ENCODE measurements at places on chromosomes 16 and 17.

DNA sequence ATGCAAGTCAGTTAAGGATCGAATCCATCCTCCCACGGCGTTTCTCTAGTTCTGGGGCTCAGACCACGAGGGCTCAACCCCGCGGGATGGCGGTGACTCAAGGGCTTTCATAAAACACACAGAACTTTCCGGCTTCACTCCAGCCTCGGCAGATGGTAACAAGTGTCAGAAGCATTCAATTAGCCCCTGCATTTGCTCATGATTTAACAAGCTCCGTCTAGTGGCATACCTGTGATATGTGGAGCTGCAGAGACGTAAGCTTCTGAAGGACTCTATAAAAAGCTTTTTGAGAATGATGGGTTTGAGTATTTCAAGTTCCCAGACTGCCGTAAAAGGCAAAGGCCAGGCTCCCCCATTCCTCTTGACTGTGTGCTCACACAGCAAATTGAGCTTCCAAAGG is 91.3 kb upstream of the SEC14L1 start:
- DNase-seq = no peak

GRCh38 chr17:862582-862981 is 80.4 kb downstream of the MRM3 start:
- DNase-seq = no peak

- no peak for DNase-seq
These were observed 418.0 kb upstream of the PSMD7 start for GRCh38 chr16:73878611-73879010.

GRCh38 chr16:890217-890616 is 80.6 kb downstream of the LMF1 start:
- DNase-seq = no peak

DNA sequence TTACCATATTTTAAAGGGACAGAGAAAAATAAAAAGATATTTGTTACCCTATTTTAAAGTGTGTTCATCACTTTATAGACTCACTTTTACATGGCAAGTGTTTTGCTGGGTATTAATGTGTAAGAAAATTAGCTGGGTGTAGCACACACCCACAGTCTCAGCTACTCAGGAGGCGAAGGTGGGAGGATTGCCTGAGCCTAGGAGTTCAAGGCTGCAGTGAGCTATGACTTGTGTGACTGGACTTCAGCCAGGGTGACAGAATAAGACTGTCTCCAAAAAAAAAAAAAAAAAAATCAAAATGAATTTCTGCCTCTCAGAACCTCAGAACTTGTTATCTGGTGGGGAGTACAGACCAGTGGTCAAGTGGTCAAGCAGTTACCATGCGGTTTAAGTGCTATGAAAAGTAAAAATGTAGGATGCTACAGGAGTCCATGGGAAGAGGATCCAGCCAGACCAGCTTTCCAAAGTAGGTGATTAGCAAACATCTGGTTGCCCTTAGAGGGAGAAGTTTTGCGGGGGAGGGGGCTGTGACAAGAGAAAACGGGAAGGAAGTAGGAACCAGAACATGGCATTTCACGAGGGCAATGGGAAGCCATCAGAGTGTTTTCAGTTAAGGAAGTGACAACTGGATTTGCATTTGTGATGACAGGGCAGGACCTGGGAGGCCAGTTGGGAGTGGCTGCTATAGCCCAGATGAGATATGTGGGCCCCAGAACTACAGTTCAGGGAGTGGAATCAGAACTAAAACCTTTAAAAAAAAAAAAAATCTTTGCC is 13.9 kb downstream of the CNEP1R1 start:
- no peak for DNase-seq

- no peak for DNase-seq
These were observed 7.3 kb downstream of the BAHCC1 start for GRCh38 chr17:81402530-81402941.

DNA sequence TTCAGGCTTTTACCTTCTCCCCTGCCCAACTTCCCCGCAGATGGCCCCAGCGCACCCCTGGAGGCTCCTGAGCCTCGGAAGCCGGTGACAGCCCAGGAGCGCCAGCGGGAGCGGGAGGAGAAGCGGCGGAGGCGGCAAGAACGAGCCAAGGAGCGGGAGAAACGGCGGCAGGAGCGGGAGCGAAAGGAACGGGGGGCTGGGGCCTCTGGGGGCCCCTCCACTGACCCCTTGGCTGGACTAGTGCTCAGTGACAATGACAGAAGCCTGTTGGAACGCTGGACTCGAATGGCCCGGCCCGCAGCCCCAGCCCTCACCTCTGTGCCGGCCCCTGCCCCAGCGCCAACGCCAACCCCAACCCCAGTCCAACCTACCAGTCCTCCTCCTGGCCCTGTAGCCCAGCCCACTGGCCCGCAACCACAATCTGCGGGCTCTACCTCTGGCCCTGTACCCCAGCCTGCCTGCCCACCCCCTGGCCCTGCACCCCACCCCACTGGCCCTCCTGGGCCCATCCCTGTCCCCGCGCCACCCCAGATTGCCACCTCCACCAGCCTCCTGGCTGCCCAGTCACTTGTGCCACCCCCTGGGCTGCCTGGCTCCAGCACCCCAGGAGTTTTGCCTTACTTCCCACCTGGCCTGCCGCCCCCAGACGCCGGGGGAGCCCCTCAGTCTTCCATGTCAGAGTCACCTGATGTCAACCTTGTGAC is 3.6 kb downstream of the MAPK7 start:
- no peak for DNase-seq

- no peak for DNase-seq
These were observed 2.2 kb upstream of the AURKB start for GRCh38 chr17:8212312-8213180.

DNA sequence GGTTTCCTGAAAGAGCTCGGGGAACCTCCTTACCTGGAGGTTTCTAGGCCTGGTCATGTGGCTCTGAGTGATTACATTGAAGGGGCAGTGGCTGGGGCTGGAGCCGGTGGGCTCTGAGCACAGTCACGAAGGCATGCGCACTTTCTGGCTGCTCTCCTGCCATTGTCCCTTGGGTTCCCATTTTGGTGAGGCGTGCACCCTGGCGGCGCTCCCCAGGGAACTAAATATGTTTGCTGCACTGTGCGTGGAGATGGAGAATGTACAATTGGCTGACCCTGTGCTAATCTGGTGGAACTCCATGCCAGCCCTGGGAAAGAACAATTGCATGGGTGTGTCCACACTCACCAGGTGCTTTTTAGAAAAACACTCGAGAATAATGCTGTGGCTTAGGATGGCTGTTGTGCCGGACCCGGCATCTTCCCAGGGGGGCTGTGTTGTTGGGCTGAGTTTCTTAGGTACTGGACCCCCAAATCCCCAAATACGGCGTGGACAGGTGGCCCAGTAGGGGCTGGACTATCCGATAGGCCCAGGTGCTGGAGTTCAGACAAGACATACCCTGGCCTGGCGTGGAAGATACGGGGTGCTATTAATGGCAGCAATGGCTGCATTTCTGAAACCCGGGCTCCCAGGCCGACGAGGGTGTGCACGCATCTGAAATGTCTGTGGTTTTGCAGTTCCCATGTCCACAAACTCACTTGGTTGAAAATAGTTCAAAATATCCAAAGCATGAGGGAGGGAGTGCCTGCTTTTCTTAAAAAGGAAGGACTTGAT is 230.5 kb downstream of the SEC14L1 start:
- DNase-seq = no peak

GRCh38 chr17:7927596-7927995 is 2.1 kb downstream of the KCNAB3 start:
- DNase-seq = no peak
